ENCODE measurements at places on chromosomes 1 and 21. TPM values are rescaled to one million over a fixed set of nuclear protein-coding genes. Genes with fewer than 3 reads are reported as not detected.

KRTAP13-2 gene
- not detected for total RNA-seq

CD1B gene
- total RNA-seq: not detected

HMCN1 gene
- total RNA-seq: 0.85 TPM

CNR2 gene
- total RNA-seq: not detected

DNA sequence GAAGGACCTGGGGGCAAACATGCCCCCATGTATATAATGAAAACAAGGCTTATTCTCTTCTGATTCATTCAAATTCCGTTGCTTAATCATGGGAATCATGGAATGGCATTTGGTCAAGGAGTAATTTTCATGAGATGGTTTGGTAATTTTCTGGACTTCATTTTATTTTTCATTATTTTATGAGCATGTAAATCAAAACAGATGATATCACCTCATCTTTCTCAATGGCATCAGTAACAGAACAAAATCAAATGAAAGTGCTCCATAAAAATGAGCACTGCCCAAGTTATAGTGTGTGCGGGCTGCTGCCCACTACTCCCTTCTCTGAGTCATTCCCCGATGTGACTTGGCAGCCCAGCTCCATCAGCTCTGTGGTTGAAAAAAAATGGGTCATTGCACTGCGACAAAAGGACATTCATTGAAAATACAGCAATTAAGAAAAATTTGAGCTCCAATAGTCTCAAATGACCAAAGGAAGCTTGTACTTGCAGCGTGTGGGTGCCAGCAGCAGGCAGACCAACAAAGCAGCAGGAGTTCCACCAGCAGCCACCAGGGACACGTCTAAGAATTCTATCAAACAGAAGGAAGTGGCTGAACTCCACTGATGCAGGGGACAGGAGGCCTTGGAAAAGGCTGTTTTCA, 84.3 kb upstream of the VAV3 start:
- no peak for DNase-seq

GRCh38 chr1:98884864-98885263, 119.8 kb downstream of the PLPPR5 start:
- no peak for DNase-seq

- DNase-seq: no peak
Observed at GRCh38 chr1:148435406-148435805, 47.7 kb downstream of the PPIAL4G start.

DNA sequence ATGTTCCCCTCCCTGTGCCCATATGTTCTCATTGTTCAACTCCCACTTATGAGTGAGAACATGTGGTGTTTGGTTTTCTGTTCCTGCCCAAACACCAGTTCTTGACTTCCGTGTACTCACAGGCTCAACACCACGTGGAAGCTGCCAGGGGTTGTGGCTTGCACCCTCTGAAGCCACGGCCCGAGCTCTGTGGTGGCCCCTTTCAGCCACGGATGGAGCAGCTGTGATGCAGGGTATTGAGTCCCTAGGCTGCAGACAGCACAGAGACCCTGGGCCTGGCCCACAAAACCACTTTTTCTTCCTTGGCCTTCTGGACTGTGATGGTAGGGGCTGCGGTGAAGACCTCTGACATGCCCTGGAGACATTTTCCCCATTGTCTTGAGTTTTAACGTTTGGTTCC, 111.6 kb downstream of the SYT14 start:
- no peak for DNase-seq

- DNase-seq: no peak
Observed at GRCh38 chr1:109847251-109847650, 63.4 kb upstream of the CSF1 start.

DNA sequence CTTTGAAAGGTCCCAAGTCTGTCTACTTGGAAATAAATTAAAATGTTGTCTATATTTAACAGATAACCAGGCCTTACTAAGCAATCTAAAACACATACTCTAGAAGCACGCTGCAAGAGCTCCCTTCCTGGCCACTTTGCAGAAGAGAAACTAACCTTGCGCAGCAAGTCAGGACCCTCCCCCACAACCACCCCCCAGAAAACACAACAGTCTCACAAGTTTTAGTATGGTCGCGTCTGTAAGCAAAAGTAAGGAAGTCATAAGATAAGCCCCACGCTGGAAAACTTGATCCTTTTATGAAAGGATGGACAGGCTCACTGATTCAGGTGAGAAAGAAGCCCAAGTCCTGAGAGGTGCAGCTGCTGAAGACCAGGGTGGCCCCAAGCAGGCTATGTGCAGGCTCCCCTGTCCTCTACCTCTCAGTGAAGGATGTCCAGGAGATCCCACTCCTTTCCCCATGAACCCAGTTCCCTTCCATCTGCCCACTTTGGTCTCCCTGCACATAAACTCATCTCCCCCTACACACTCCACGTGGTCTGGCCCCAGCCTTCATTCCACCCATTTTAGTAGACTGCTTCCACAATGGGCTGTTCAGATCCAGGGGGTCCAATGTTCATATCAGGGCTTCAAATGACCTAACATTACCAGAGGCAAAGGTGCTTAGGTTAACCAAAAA, 23.8 kb downstream of the HIVEP3 start:
- DNase-seq: no peak

DNA sequence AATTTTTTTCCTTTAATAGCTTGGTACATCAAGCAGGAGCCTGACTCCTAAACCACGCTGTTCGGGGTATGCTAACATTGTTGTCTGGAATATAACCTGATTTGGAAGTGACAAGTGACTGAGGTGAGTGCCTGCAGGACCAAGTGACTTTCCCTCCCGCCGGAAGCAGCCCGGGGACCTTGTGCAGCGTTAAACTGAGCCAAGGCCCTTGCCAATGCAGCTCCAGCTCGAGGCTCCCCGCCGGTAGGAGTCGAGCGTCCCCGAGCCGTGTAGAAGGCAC, 716 bp upstream of the MTARC1 start:
- DNase-seq: no peak

DNA sequence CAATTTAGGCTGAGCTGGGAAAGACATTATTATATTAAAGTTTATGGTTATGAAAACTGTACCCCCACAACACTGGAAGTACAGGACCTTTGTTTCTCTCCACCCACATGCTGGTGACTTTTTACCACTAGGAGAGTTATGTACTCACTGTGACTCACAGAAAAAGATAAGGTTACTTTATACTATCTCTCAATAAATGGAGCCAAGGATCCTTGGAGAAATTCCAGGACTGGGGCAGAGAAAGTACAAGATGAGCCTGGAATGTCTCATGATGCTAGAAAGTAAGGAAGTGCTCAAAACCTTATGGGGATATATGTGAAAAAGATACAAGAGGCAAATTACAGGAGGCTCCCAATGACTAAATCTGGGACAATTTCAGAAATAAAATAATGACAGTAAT, 63.9 kb upstream of the C1orf105 start:
- DNase-seq: no peak

DNA sequence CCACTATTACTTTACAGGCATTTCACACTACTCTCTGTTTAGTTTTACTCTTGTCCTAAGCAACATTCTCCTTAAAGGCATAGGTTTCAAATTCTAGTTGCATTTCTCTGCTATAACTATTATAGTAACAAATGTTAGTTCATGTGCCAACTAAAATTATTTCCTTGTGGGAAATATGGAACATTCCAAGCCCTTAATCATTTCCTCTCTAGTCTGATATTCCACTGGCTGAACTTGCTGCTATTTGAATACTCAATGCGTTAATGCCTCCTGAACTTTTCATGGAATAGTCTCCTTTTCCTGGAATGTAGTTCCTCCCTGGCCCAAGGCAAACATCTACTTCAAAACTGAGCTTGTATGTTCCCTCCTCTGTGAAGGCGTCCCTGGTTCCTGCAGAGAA, 19.3 kb upstream of the TBX19 start:
- peak; percentile 78 for DNase-seq

DNA sequence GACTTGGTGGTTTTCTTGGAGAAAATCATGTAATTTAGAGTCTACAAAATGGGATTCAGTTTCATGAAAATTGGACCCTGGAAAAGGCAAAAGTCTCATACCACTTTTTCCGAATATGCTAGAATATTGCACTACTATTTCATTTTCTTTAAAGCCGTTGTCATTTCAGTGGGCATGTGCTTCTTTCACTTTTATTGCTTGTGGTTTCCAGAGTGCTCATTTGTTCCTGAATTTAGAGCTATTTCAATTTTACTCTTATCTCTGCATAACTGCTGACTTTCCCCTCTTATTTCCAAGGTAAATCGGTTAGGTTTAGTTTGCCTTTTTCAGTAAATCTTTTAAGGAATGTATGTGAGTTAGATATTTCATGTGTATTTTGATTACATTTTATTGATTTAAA, 11.6 kb downstream of the HHAT start:
- DNase-seq: no peak
